B cell (primary cell): ENCODE measurements at places on chromosomes 7 and 10. TPM values are rescaled to one million over a fixed set of nuclear protein-coding genes. Genes with fewer than 3 reads are reported as not detected.

DNA sequence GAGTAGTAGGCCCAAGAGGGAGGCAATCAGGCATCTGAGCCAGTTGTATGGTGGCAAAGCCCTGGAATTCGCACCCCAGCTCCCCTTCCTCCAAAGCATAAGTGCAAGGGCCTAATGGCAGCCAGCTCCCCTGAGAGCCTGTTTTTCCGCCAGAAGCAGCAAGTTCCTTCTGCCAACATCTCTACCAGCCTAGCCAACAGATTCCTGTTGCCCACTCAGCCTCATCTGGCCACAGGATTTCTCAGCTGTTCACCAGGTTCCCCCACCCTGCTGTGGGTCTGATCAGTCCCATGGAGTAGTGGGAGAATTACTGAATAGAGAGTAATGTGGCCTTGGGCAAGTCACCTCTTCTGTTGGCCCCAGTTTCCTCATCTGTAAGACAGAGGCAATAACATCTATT, 186.2 kb upstream of the PDE1C start:
- no peak for DNase-seq

GRCh38 chr10:74335501-74335900, 184.5 kb downstream of the ADK start:
- DNase-seq: no peak

- no peak for DNase-seq
These were observed 54.8 kb downstream of the DYNC2I1 start for GRCh38 chr7:158911145-158911544.

Gene PRPS1L1
- not detected in 2 replicates for total RNA-seq

- no peak for DNase-seq
These were observed 1.8 kb downstream of the BRI3 start for GRCh38 chr7:98283127-98283886.

Gene CLIP2
- total RNA-seq: 47.9 and 49.5 TPM in 2 replicates

DNA sequence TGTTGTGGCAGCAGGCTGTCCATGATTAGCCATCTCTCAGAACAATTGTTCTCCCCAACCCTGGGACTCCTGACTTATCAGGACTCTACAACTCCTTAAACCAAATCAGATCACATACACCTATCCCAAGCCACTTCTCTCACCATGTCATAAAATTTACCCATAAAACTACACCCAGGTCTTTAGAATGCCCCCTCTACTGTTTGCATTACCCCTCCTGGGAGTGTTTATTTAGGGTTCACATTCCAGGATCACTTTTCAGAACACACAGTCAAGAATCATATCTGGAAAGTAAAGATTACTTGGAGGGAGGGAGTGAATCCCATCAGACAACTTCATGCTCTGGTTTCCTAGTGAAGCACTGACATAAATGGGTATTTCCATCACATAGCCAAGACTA, 7.1 kb downstream of the ASAH2 start:
- DNase-seq: no peak

GRCh38 chr10:123926401-123927264, 35.0 kb upstream of the CPXM2 start:
- no peak for DNase-seq

- DNase-seq: no peak
These were observed 302.1 kb downstream of the ADK start for GRCh38 chr10:74453169-74453568.

DNA sequence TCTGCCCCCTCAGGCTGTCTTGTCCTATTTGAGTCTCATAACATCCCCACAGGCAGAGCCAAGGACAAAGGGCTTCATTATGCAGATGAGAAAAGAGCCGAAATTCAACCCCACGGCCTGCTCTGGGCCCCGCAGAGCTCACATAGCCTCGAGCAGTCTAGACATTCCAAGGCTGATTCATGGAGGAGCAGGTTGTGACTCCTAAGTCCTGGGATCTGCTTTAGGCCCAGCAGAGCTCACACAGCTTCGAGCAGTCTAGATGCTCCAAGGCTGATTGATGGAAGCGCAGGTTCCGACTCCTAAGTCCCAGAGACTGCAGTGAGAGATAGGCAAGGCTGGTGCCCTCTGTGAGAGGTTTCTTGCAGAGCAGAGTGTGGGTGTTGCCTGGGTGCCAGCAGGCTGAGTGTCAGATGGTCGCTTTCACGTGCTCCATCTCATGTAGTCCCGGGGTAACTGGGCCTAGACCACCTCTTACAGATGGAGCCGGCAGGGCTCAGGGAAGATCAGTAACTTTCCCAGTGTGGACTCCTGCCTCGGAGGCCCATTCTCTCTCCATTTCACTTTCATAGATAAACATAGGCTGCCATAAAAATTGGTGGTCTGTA, 436.1 kb upstream of the FOXK1 start:
- no peak for DNase-seq

Gene HNRNPA2B1
- 524 and 536 TPM in 2 replicates for total RNA-seq

DNA sequence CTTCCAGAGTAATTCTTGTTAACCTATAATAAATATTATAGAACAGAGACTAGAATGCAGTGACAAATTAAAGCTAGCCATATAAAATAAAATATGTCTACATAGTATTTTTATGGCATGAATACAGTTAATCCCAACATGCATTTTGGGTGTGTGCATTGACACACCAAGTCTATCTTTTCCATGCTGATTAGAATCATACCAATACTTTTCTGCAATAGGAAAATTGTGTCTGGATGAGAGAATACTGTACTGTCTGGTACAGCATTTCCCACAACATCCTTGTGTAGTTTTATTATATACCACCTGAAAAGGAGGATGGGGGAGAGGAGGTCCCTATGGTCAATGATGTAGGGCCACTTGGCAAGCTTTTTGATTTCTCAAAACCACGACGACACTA, 100.3 kb downstream of the ARHGAP21 start:
- DNase-seq: no peak

GRCh38 chr7:8015100-8015745, 46.6 kb downstream of the GLCCI1 start:
- no peak for DNase-seq

- DNase-seq: no peak
These were observed 29.9 kb upstream of the SMURF1 start for GRCh38 chr7:99173787-99174186.

DNA sequence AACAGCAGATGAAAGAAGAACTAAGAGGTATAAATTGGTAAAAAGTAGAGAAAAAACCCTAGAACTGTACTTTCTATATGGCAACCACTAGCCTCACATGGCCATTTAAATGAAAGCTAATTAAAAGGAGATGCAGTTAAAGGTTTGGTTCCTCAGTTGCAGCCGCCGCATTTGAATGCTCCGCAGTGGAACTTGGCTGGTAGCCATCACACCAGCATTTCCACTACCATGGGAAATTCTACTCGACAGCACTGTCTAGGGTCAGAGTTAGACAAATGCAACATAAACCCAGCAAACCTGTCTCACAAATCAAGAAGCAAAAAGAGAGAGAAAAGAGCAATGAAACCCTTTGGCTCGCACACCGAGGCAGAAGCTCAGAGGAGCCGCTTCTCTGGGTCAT, 29.7 kb downstream of the VIPR2 start:
- DNase-seq: no peak

- DNase-seq: no peak
These were observed 64.7 kb upstream of the HDAC9 start for GRCh38 chr7:18430810-18431209.

Gene FAM13C
- not detected in 2 replicates for total RNA-seq

- no peak for DNase-seq
These were observed 76.4 kb downstream of the DOCK4 start for GRCh38 chr7:112129655-112130323.

DNA sequence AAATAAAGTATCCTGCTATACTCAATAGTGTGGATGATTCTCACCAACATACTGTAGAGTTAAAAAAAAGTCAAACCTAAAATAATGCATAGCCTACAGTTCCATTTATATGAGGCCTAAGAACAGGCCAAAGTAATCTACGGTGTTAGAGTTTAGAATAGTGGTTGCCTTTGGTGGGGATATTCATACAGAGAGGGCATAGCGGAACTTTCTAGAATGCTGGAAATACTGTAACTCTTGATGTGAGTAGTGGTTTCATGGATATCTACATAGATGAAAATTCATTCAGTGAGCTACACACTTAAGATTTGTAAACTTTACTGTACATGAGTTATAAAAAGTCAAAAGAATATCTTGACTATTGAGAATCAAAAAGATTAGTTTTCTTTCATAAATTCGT, 349.9 kb upstream of the NFE2L3 start:
- DNase-seq: no peak

GRCh38 chr10:111091833-111092232, 15.0 kb downstream of the ADRA2A start:
- no peak for DNase-seq

Gene LIPK
- total RNA-seq: not detected in 2 replicates

GRCh38 chr7:146781352-146782116, 664.9 kb downstream of the CNTNAP2 start:
- DNase-seq: no peak

GRCh38 chr7:66768865-66769832, 28.6 kb downstream of the RABGEF1 start:
- DNase-seq: peak; percentile 39

DNA sequence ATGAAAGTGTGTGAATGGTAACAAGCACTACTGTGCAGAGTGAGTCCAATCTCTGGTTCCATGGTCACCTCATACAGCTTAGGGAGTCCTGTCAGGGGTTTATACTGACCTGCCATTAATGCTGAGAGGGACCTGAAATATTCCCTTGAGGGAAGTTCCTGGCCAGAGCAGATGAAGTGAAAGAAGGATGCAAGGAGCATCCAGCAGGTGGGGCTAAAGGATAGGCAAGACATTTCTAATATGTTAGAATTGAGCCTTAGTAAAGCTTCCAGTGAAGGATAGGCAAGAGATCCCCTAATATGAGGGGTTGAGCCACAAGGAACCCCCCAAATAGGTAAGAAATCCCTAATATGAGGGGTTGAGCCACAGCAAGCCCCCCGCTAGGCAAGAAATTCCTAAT, 25.5 kb upstream of the FAM221A start:
- DNase-seq: no peak

Gene TIMM23
- 26.1 and 28.3 TPM in 2 replicates for total RNA-seq

Gene NKX1-2
- total RNA-seq: not detected in 2 replicates

DNA sequence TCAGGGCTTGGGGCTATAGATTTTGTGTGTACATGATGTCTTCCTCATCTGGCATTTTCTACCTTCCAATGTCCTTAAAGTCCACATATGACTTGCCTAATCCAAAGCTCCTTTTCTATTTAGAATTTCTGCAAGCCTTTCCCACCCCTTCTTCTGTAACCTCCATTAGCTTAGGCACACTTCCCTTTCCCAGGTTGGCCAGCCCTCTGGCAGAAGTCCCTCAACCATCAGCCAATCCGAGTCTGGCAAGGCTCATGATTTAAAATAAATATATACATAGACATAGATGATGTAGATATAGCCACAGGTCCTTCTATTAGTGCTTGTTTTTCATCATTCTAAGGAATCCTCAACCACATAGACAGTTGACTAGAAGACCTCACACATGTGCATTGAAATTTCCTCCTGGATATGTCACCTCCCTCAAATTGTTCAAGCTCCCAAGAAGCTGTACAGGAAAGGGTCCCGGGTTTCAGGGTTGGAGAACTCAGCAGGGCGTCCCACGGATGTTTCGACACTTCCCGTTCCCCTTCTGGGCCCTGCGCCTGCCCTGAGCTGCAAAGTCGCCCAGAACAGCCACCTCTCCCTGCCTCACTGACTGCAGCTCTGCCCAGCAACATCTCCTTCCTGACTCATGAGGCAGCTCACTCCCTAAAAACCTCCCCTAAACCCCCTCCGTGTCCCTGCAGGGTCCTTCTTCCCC, 20.4 kb upstream of the PIK3AP1 start:
- peak; percentile 76 for DNase-seq

DNA sequence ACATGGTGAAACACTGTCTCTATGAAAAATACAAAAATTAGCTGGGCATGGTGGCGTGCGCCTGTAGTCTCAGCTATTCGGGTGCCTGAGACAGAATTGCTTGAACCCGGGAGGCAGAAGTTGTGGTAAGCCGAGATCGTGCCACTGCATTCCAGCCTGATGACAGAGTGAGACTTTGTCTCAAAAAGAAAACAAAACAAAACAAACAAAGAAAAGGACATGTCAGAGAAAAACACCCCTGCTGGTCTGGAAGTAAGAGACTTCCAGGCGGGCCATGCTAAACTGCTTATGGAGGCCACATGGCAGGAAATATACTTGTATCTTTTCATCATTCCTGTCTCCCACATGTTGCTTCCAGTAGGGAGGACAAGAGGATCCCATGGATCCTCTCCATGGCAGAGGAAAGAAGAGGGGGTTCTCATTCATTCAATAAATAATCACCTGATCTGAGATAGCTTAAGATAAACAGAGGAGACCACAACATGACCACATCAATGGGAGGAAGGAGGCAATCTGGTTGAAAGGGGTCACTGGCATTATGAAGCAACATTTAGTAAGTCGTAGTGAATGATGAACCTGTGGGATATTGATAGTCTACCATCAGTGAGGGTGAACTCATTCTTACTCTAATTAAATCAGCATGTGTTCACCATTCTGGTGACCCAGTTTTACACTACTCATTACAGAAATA, 60.5 kb upstream of the ZNF138 start:
- DNase-seq: no peak

GRCh38 chr7:25583621-25584020, 355.3 kb upstream of the NPVF start:
- DNase-seq: no peak

Gene PDSS1
- 3.6 and 4.3 TPM in 2 replicates for total RNA-seq

Gene XRCC2
- total RNA-seq: 1.2 and 1.5 TPM in 2 replicates

GRCh38 chr7:40987571-40987970, 715.3 kb downstream of the INHBA start:
- no peak for DNase-seq

Gene IMPDH1
- 52.3 and 54.9 TPM in 2 replicates for total RNA-seq

GRCh38 chr7:151941009-151941408, 15.2 kb upstream of the GALNTL5 start:
- DNase-seq: no peak

DNA sequence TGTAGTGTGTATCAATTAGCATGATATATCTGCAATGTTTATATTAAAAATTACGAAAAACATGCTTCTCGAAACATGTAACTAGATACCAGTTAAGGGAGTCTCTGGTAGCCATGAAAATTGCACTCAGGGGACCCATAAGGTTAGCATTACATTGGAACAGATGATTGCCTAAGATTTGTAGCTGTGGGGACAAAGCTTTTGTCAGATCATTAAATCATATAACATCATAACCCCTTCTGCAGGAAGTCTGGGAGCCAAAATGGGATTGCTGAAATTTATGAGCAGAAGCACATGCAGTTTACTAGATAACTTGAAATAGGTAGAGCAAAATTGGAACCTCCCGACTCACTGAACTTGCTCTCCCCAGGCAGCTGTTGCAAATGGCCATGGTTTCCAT, 235.0 kb upstream of the IGFBP3 start:
- DNase-seq: no peak

Gene PKD1L1
- 0.59 and 0.66 TPM in 2 replicates for total RNA-seq

- DNase-seq: no peak
These were observed 94.0 kb upstream of the CDCA7L start for GRCh38 chr7:22039670-22040069.

DNA sequence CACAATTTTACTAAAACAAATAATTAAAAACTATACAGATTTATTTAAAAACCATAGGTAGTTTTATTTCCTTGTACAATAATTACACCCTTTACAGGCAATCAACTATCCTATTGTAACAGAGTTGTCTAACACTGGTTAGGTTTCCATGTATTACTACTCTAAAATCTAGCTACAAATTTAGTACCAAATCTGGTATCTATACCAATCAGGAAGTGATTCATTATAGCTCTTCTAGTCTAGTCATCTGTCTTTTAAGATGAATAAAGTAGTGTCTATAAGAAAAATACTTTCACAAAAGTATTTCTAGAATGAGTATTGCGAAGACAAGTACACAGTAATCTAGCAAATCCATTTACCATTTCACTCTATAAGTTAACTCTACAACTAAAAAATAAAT, 16.9 kb downstream of the ZNF800 start:
- no peak for DNase-seq

Gene FANK1
- total RNA-seq: 0.75 TPM in 1 of 2 replicates, not detected in the other
